ENCODE measurements at places on chromosomes 6 and 20. TPM values are rescaled to one million over a fixed set of nuclear protein-coding genes. Genes with fewer than 3 reads are reported as not detected.

SLC22A2 gene
- polyA plus RNA-seq: not detected

CRISP3 gene
- polyA plus RNA-seq: not detected

CLVS2 gene
- 16.6 TPM for polyA plus RNA-seq

ASIP gene
- polyA plus RNA-seq: not detected

HRH3 gene
- polyA plus RNA-seq: not detected

SLC17A4 gene
- not detected for polyA plus RNA-seq

HEY2 gene
- polyA plus RNA-seq: 0.77 TPM

KHDC1L gene
- not detected for polyA plus RNA-seq

DEF6 gene
- polyA plus RNA-seq: 0.66 TPM

AGPAT4 gene
- polyA plus RNA-seq: 0.52 TPM

SULF2 gene
- 288 TPM for polyA plus RNA-seq

FOXC1 gene
- not detected for polyA plus RNA-seq

PDE10A gene
- polyA plus RNA-seq: 20.0 TPM

SLC17A9 gene
- polyA plus RNA-seq: not detected

ZNF337 gene
- 2.4 TPM for polyA plus RNA-seq

CFAP61 gene
- polyA plus RNA-seq: 12.1 TPM

UBE2C gene
- not detected for polyA plus RNA-seq

ESR1 gene
- polyA plus RNA-seq: 0.95 TPM

All from Purkinje cell (primary cell).